Stimulated activated CD4-positive, alpha-beta T cell treated with anti-CD3 and anti-CD28 coated beads, Interleukin-1b, Interleukin-23, amount 100 ng/mL, for 1 hour (primary cell): ENCODE measurements at places on chromosomes 6 and 20.

DNA sequence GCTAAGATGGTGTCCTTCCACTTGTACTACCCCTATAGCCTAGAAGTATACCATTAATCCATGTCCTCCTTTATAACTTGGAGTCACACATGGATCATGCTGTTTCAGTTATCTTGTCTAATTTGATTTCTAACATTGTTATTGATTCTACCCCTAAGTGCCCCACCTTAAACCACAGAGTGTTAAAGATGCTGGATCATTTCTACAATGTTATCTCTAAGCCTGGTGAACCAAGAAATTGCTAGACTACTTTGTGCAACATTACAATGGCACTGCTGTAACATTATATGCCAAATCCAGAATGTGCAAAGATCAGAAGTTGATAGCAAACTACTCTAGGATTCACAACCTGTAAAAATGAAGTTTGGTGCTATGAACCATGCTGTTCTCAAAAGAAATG, 1.7 kb downstream of the CGA start:
- no peak for DNase-seq

DNA sequence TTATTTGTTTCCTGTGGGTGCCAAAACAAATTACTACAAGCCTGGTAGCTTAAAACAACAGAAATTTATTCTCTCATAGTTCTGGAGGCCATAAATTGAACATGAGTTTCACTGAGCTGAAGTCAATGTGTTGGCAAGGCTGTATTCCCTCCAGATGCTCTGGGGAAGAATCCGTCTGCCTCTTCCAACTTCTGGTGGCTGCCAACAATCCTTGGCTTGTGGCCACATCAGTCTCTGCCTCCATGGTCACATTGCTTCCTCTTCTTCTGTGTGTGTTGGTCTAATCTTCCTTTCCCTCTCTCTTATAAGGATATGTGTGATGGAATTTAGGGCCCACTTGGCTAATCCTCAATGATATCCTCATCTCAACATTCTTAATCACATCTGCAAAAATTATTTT, 92.8 kb upstream of the EPB41L1 start:
- DNase-seq: no peak

DNA sequence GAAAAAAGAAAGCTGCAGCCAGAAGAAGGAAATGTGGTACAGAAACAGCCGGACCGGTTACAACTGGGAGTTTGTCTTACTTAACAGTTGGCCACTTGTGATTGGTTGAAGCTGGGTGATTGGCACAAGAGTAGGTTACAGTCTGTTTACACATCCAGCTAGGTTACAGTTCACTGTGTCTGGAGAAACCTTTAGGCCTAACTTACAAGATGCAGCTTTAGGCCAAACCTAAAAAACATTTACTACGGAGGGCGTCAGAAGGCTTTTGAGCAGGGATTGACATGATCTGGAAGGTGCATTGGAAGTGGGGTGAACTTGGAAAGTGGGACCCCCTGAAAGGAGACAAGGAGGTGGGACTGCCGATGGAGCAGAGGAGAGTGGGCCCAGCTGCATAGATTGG, 122.3 kb downstream of the BANF2 start:
- DNase-seq: no peak

- DNase-seq: no peak
These were observed 13.7 kb upstream of the SRSF12 start for GRCh38 chr6:89131599-89131998.

DNA sequence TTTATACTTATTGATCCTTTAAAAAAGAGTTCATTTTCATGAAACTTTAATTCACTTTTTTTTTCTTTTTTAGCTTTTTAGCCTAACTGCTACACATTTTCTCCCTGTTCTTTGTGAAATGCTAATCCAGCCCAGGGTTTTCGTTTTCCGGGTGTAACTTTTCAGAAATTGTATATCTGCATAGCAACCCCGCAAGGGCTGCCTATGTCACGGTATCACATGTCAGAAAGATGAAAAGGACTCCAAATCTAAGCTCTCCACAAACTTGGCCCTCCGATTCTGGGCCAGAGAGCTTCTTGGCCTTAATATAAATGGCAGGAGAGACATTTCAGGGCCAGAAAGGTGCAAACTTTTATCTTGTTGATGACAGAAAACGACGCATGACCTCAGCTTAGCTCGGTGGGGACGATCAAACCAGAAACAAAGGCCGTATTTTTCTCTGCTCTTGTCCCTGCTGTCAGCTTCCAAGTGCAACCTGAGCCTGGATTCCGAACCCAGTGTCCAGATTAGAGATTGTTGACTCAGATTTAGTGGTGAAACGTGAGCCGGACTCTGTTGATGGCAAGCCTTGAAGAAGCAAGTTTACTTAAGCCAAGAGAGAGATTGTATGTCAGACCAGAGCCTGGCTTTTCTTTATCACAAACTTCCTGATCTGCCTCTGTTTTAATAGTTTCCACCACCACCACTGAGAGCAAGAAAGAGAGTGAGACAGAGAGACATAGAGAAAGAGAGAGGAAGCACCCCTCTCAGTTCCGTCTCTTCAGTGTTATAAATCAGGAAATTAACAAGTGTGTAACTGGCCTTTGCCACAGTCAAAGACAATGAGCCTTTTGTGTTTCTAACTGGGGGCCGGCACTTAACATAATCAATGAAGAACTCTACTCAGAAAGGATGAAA, 157.8 kb downstream of the SCML4 start:
- DNase-seq: no peak

DNA sequence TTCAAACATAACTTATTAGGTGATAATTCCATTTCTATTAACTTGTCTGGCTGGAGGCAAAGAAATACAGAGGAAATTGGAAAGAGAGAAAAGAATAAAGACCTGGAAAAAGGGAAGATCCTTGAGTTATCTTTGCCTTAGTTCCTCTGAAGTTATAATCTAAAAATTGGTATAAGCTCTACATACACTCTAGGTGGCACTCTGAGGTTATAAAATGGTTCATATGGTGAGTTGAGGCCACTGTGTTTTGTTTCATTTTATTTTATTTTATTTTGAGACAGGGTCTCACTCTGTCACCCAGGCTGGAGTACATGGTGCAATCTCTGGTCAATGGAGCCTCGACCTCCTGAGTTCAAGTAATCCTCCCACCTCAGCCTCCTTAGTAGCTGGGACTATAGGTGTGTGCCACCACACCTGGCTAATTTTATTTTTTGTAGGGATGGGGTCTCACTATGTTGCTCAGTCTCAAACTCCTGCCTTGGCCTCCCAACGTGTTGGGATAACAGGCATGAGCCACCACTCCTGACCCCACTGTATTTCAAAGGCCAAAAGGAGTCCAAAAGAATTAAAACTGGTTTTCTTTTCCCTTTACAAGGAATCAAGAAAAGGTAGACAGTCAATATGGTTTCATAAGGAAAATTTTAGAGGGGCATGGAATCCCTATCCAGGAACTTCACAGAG, 19.4 kb downstream of the GPX6 start:
- no peak for DNase-seq

GRCh38 chr6:87590417-87590880, 514 bp downstream of the ORC3 start:
- no peak for DNase-seq

- no peak for DNase-seq
These were observed 65.4 kb downstream of the ARHGAP18 start for GRCh38 chr6:129644567-129645015.

- no peak for DNase-seq
These were observed 19.0 kb upstream of the STX11 start for GRCh38 chr6:144131248-144131709.

GRCh38 chr6:134205366-134205765, 112.5 kb downstream of the SGK1 start:
- no peak for DNase-seq

- DNase-seq: no peak
These were observed 211.6 kb upstream of the ZNF184 start for GRCh38 chr6:27684264-27685211.

- no peak for DNase-seq
These were observed 22.5 kb downstream of the HFE start for GRCh38 chr6:26109772-26110171.

GRCh38 chr6:137900815-137901214, 33.8 kb downstream of the TNFAIP3 start:
- no peak for DNase-seq

GRCh38 chr6:108383981-108384380, 89.1 kb downstream of the AFG1L start:
- DNase-seq: no peak
